ENCODE measurements at places on chromosomes 3 and 15.
A peak's percentile ranks its signal among the peaks of the same experiment; 100 is the strongest.

DNA sequence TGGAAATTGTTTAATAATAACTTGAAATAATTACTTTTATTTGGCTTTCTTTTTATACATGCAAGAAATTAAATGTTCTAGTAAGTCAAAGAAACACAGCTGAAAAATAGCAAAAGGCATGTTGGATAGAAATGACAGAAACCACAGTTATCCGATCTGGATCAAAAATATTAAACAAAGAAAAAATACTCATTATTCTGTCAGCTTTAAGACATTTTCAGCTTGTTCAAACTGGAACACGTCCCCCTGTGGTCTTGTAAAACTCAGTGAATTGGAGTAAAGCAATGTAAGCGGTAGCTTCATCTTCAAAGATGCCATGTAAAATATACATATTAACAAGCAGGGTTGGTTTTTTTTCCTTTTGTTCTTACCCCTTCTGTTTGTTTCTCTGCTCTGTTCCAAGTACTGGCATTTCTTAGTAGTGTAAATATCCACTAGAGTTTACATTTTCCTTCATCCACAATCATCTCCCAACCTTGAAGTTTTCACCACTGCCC is 223.4 kb downstream of the IGSF11 start:
- no peak for DNase-seq

DNA sequence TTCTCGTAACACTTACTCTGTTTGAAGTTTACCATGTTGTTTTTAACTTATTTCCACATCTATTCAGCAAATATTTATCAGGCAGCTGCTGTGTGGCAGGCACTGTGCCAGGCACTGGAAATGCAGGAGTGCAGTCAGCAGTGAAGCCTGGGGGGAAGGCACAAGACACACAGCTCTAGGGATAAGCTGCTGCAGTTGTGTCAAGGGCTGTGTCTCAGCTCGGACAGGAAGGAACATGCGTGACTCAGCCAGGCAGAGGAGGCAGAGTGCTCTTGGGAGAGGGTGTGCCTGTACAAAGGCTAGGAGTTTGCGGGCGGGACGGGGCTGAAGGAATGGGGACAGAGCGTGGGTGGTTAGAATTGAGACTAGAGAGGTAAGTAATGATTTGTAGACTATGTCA is 24.7 kb downstream of the LYSMD4 start:
- DNase-seq: no peak

DNA sequence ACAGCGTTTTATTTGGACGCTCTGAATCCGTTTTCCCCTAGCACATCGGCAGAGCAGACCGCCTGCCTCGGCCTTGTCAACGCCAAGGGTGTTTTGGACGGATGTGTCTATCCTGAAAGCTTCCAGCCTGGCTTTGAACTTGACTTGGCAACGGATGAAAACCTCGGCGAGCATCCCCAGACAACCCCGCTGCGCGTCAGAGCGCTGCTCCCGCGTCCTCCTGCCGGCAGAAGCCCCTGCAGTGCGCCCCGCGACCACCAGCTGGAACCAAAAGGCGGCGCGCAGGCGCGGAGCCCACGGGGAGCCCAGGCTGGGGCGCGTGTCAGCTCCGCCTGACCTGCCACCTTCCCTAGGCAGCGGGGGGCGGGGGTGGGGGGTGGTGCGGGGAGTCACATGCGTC is 26.2 kb upstream of the ARL8B start:
- peak; percentile 3 for DNase-seq

DNA sequence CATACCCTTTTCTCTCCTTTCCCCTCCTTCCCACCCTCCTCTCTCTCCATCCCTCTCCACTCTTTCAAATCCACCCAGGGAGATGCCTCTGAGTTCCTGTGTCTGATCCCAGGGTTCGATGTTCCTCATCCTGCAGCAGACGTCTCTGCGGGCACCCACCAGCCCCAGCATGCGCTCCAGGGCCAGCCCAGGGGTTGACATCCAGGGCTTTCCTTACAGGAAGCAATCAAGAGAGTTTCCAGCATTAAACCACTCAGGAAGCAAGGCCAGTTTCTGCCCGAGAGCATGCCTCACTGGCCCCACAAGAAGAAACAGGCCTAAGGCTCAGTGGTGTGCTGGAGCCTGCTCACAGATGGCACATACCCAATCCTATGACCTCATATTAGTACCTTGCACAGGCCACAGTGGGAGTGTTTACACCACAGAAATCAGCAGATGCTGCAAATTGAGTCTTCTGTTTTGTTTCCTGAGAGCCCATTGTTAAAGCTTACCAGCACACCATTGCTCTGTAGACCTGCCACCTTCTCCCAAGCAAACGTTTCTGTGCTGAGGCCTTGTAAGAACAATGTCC is 13.2 kb downstream of the SLC6A1 start:
- no peak for DNase-seq

DNA sequence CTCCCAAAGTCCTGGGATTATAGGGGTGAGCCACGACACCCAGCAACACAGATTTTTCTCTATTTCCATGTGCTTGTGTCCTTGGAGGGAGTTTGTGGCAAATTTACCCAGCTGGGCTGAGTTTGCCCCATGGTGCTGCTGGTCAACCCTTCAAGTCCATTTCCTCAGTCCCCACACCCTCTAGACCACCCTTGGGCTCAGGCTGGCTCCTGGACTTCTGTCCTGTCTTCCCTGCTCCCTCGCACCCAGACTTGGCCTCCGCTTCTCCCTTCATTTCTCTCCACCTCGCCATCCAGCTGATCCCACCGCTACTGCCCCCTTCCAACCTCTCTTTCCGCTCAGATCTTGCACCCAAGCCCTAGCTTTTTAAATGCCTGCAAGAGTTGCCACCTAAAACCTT is 7.3 kb upstream of the RHOV start:
- DNase-seq: no peak

Measured in stimulated activated CD4-positive, alpha-beta T cell treated with anti-CD3 and anti-CD28 coated beads, Interleukin-2, amount 100 ng/mL, for 48 hours (primary cell).